ENCODE measurements at places on chromosomes 7 and 10. TPM values are rescaled to one million over a fixed set of nuclear protein-coding genes. Genes with fewer than 3 reads are reported as not detected.

- no peak for DNase-seq
Observed at GRCh38 chr10:24914148-24914547, 38.3 kb downstream of the PRTFDC1 start.

- DNase-seq, result no peak
Observed at GRCh38 chr10:88660598-88660884, 3.7 kb upstream of the LIPF start.

GRCh38 chr10:136465-136762, 1.2 kb downstream of the ZMYND11 start:
- DNase-seq, result no peak

DNA sequence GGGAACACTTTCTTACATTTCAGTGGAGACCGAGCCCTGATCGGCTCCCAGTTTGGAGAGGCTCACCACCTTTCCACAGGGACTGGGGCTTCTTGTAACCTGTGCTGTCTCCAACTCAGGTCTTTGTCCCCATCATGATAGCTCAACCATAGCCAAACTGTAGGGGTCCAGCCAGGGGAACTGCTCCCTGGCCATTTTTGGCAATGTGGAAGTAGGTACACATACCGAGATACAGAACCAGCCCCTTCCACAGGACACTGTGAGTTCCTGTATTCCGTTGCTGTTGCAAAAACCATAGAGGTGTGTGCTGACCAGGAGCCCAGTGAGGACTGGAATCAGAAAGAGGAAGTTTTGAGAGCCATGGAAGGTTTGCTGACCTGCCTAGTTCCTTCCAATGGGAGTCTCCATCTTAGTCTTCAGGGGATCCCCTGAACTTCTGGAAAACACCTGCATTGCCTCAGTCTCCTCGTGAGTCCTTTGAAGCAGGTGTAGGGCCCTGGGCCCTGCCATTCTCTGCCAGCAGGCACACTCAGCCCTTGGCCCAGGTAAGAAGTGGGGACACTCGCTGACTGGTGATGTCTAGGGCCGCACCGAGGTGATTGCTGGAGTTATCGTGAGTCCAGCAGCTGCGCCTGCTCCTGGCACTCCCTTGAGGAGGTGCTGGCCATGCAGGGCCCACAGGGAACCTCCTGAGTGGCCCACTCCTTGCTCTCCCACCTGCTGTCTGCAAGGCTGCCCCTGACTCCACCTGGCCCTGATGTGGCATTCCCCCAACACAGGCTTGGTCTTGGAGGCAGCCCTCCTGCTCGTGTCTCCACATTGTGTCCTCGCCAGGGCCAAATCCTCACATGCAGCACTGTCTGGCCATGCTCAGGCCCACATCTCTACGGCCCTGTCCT, 11.2 kb downstream of the WDFY4 start:
- DNase-seq, result no peak

DNA sequence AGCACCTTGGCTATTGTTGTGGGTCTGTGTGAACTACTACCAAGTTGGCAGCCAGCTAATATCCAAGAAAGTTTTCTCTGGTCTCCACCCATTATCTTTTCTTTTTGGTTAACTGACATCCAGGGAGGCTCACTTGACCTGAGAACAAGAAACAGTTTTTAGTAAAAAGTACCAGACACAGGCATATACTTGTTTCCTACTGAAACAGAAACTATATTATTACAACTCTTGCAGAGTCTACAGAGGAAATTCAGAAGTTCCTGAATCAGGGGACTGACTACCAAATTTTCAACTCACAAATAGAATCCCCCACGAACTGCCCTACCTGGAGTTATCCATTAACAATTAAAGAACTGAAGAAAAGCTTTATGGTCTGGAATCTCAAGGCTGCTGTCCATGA, 168.9 kb downstream of the KCND2 start:
- no peak for DNase-seq

- peak; percentile 58 for DNase-seq
Observed at GRCh38 chr10:14001298-14002040, 329.3 kb downstream of the FRMD4A start.

- peak; percentile 88 for DNase-seq
Observed at GRCh38 chr10:96832721-96833219, 672 bp downstream of the LCOR start.

- peak; percentile 27 for DNase-seq
Observed at GRCh38 chr7:24660546-24660945, 87.3 kb downstream of the PALS2 start.

GRCh38 chr7:106721816-106722785, 61.1 kb upstream of the CCDC71L start:
- no peak for DNase-seq

DNA sequence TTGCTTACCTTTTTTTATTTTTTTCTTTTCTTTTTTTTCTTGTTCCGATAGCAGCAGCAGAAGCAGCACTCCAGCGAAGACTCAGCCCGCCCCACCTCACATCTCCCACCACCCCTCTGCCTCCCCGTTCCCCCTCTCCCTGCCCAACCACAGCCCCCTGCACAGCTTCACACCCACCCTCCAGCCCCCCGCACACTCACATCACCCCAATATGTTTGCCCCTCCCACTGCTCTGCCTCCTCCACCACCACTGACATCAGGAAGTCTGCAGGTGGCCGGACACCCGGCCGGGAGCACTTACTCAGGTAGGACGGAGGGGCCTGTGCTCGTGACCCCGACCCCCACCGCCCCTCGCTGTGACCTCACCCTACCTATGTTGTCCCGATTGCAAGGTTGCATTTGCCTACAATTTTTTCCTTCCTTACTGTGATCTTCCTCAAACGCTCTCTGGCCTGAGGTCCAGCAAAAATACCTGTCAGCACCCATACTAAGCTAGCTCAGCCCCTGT, 367.2 kb upstream of the GALNT17 start:
- DNase-seq, result no peak

DNA sequence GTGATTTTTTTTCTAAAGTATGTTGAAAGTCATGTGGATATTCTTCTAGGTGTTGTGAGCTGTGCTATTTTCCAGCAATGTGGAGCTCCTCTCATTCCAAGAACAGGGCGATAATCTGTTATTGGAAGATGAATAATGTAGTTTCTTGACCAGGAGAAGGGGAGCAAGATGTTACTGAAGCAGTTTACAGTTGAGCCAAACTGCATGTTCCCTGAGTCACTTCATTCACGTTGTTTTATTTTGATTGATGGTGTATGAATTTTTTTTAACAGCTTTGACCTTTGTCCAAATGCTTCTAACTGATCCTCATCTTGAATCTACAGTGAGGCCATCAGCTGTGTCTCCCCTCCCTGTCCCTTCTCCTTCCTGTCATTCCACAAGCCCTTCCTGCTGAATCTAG, 277.1 kb upstream of the KLF6 start:
- no peak for DNase-seq

GRCh38 chr10:69451784-69452251, 553 bp downstream of the TSPAN15 start:
- DNase-seq, result no peak

GRCh38 chr10:62019685-62020359, 118.3 kb downstream of the ARID5B start:
- peak; percentile 50 for DNase-seq

DNA sequence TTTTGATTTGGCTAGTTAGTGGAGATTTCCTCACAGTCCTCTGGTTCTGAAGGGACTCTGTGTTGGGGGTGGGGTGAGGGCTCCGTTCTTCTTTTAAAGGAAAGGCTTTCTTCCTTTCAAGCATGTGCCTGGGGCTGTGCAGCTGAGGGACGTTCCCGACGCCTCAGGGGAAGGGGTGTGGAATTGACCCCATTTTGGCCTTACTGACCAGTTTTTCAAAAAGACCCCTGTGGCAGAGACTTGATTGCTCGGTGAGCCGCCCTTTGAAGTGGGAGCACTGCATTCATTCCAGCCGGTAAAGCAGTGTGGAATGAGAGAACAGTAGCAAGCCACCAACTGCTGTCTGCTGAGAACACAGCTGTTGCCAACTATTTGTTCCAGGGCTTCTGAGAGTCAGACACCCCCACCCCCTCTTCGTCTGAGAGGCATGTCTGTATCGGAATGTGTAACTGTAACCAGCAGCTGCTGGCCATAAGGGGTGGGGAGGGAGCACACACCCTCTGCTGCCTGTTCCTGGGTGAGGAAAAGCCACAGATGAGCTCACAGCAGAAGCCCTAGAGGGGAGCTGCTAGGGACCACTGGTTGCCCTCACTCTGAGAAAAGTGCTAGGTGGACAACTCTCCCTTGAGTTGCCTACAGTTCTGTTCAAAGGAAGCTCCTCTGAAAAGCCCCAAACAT, 33.2 kb downstream of the WBP1L start:
- DNase-seq, result peak; percentile 98

GRCh38 chr10:131396121-131397050, 84.9 kb upstream of the TCERG1L start:
- DNase-seq, result peak; percentile 82

DNA sequence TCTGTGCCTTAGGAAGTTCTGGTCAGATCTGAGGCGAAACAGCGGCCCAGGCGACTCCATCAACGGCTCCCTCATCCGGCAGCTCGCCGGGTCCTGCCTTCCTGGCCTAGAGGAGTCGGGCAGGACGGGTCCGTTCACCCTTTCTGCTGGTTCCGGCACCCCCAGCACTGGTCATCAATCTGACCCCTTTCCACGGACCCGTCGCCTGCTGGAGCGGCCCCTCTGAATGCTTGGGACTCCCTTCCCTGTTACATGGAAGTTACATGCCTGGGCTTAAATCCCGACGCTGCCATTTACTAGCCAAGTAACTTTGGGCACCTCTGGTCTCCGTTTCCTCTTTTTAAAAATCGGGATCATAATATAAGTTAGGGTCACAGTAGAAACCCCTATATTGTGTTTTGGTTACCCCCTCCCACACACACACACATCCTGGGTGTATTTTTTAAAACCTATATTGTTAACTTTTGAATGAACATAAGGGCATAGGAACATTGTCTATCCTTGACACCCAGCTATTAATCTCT, 607 bp upstream of the GGCT start:
- no peak for DNase-seq

DNA sequence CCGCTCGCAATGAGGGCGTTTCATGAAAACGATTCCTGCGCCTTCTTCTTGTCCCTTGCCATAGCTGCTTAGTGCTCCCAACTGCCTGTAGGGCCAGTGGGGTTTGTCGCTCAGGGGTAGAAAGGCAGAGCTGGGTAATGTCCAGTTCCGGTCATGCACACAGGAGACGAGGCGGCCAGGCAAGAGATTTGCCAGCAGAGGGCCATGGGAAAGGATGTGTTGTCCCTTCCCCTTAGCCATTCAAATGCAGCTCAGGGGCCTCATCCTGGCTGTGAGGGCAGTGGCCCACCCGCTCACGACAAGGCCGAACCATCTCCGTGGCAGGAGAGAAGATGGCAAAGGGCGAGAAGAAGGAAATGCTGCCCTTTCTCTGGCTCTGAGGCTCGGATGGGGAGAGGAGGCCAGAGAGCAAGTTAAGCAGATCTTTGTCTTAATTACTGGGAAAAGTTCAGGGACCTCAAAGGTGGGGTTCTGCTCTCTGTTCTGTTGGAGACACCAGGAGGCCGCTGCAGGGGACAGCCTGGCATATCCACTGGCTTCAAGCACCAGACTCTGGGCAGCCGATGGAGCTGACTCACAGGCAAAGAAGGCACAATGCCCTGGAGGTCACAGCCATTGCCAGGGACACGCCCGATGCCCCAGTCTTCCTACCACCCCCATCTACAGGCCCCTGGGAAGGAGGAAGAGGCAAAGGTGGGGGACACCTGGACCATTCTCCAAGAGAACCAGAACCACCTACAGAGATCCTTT, 534.8 kb upstream of the MGMT start:
- DNase-seq, result no peak

GRCh38 chr10:9654261-9654660, 1363.4 kb upstream of the CELF2 start:
- DNase-seq, result no peak

DNA sequence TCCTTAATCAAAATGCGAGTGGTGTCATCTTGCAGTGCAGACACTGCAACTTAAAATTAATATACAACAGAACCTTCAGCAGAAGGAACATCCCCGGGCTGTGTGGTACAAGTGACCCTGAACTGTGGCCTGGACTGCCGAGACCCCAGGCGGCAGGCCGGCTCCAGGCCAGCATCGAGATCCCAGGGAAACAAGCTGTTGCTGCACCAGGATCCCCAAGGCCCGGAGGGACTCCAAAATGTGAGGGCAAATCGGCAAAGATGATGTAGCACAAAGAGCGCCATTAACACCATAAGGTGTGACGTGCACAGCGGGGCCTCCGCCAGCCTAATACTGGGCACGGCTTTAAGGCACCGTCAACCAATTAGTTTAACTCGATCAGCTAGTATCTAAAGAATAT, 73.9 kb downstream of the EBF3 start:
- no peak for DNase-seq

GRCh38 chr7:36278069-36278619, 111.5 kb upstream of the ANLN start:
- no peak for DNase-seq

DNA sequence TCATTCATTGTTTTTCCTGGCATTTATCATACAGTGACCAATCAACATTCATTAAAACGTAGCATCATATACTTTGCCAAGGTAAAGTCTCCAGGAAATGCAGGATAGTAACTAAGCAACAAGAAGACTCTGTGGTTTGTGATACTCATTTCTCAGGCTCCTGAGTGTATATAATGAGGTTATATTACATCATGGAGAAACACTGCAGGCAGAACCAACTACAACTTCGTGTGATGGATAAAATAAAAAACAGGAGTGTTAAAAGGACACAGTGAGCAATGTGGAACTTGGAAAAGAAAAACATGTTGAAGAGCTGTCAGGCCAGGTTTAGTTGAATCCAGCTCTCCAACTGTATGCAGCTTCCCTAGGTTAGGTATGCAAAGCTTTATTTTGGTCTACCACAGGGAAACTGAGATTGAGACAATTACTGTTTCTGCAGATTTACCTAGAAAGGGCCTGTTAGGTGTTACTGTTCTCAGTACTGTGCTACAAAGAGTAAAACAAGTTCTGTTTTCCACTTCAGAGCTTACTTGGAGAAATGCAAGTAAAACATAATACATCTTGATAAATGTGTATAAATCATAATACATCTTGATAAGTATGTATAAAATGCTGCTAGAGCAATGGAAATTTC, 7.8 kb upstream of the CCNY start:
- DNase-seq, result no peak

Gene C10orf90
- 3.8 TPM for total RNA-seq

Gene IGFBP3
- total RNA-seq, result 383 TPM

Gene GIMAP2
- 14.8 TPM for total RNA-seq

Gene MCM10
- 4.2 TPM for total RNA-seq

Gene TYW1B
- 6.2 TPM for total RNA-seq

Gene SH2D4B
- total RNA-seq, result not detected

Data from tongue (tissue), 3 donors.